ENCODE measurements at places on chromosomes 6 and 20. TPM values are rescaled to one million over a fixed set of nuclear protein-coding genes. Genes with fewer than 3 reads are reported as not detected.

The TINAG gene
- 0.13 TPM for total RNA-seq

The HLA-DRB5 gene
- total RNA-seq = 0.32 TPM

The STMND1 gene
- total RNA-seq = not detected

The LINC00237 gene
- total RNA-seq = not detected

The TMEM14A gene
- 36.3 TPM for total RNA-seq
